ENCODE measurements at places on chromosomes 3 and 15. TPM values are rescaled to one million over a fixed set of nuclear protein-coding genes. Genes with fewer than 3 reads are reported as not detected.

DNA sequence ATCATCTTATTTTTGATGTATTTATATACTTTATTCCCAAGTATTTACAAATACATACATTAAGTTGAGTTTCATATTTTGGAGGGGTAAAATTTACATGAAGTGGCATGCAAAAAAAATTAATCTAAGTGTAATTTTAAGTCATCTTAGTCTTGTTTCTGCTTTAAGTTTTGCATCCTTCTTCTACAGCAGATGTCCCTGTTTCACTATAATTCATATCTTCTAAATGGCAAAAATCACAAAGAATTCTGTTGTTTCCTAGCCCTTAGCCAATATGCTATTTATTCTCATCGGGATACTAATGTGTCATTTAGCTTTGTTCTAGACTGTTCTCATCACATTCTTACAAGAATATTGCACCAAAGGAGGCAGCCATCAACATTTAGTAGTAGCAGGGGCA lies 831.9 kb downstream of the GBE1 start:
- H3K27ac ChIP-seq, result no peak overlapping the region
- no peaks in the 10 kb centered on the region for H3K27me3 ChIP-seq
- H3K4me3 ChIP-seq, result no peak overlapping the region
- no peaks in the 10 kb centered on the region for H3K36me3 ChIP-seq
- DNase-seq, result no peak

- H3K4me1 ChIP-seq, result peaks cover 9% of the 10 kb centered on the region
- no peak overlapping the region for H3K4me3 ChIP-seq
- no peak overlapping the region for H3K27ac ChIP-seq
- no peak for DNase-seq
- no peaks in the 10 kb centered on the region for H3K27me3 ChIP-seq
Observed at GRCh38 chr3:12890610-12891390, 49.4 kb upstream of the RPL32 start.

GRCh38 chr15:51739061-51739712 lies 1.7 kb upstream of the LYSMD2 start:
- DNase-seq, result no peak
- no peaks in the 10 kb centered on the region for H3K27me3 ChIP-seq
- peaks cover 9% of the 10 kb centered on the region for H3K4me1 ChIP-seq
- H3K4me3 ChIP-seq, result no peak overlapping the region
- H3K27ac ChIP-seq, result peak overlapping the region; percentile 88
- H3K36me3 ChIP-seq, result no peaks in the 10 kb centered on the region

GRCh38 chr3:43248185-43248583 lies 38.2 kb upstream of the SNRK start:
- H3K27me3 ChIP-seq, result no peaks in the 10 kb centered on the region
- no peak overlapping the region for H3K27ac ChIP-seq
- no peaks in the 10 kb centered on the region for H3K36me3 ChIP-seq
- no peaks in the 10 kb centered on the region for H3K4me1 ChIP-seq

GRCh38 chr3:66413151-66413751 lies 87.6 kb downstream of the LRIG1 start:
- H3K27me3 ChIP-seq, result no peaks in the 10 kb centered on the region
- H3K4me1 ChIP-seq, result no peaks in the 10 kb centered on the region
- no peak overlapping the region for H3K4me3 ChIP-seq

- H3K4me3 ChIP-seq, result no peak overlapping the region
- no peak for DNase-seq
- no peaks in the 10 kb centered on the region for H3K4me1 ChIP-seq
- H3K36me3 ChIP-seq, result no peaks in the 10 kb centered on the region
- H3K27ac ChIP-seq, result no peak overlapping the region
- H3K27me3 ChIP-seq, result no peaks in the 10 kb centered on the region
Observed at GRCh38 chr15:26805470-26805869, 32.6 kb upstream of the GABRB3 start.

- no peaks in the 10 kb centered on the region for H3K36me3 ChIP-seq
- H3K4me3 ChIP-seq, result no peak overlapping the region
- no peaks in the 10 kb centered on the region for H3K27me3 ChIP-seq
- H3K4me1 ChIP-seq, result peaks cover 7% of the 10 kb centered on the region
Observed at GRCh38 chr3:11724615-11725339, 81.1 kb upstream of the VGLL4 start.

DNA sequence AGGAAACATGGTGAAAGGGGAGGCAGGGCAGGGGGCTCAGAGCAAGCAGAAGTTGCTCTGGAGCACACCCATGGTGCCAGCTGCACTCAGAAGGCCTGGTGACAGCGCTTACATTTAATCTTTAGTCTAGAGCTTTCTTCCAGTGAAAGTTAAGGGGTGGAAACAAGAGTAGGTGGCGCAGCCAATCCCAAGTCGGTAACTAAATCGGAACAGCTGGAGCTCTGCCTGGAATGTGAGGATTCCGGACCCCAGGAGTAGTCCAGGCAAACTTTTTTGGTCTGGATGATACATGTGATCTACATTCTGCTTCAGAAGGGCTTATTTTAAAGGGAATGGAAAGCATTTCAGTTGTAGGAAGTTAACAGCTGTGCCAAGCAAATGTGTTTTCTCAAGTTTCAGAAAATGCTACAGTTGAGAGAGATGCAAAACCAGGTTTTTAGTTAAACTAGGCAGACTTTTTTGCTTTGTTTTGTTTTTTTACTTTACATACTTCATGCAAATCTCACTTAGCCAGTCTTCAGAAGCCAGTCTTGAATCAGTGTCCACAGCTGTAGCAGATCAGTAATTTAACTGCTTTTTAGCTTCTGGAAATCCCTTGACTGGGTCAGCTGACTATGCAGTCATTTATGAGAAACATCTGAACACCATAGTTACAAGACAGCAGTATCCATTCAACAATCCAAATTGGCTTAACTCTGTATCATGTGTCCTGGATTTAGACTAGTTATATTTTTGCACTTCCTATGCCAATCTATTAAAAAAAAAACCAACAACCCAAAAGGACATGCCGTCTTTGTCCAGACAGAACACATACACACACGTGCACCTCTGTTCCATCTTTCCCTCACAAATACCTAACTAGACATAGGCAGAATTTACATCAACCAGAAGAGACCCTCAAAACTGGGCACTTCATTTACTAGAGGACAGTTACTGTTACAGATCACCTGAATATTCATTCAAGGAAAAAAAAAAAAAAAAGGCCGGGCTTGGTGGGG lies 33.2 kb downstream of the ZNF106 start:
- peaks cover 6% of the 10 kb centered on the region for H3K36me3 ChIP-seq
- no peaks in the 10 kb centered on the region for H3K27me3 ChIP-seq
- peak; percentile 78 for DNase-seq
- H3K4me1 ChIP-seq, result peaks cover 10% of the 10 kb centered on the region
- no peak overlapping the region for H3K4me3 ChIP-seq

GRCh38 chr3:124838963-124839362 lies 48.2 kb downstream of the ITGB5 start:
- no peak for DNase-seq
- H3K4me3 ChIP-seq, result no peak overlapping the region
- H3K36me3 ChIP-seq, result no peaks in the 10 kb centered on the region
- no peaks in the 10 kb centered on the region for H3K27me3 ChIP-seq
- H3K4me1 ChIP-seq, result peaks cover 40% of the 10 kb centered on the region

Gene C2CD4B
- 1.1 TPM for total RNA-seq

Gene TP63
- not detected for total RNA-seq

Gene ZBED2
- total RNA-seq, result not detected

Gene LIPH
- total RNA-seq, result 0.42 TPM

Gene PLSCR5
- total RNA-seq, result not detected

Gene RNF7
- 200 TPM for total RNA-seq

Gene CEP63
- 43.7 TPM for total RNA-seq

Gene STRIT1
- not detected for total RNA-seq
